ENCODE measurements at places on chromosomes 16 and 17.
A peak's percentile ranks its signal among the peaks of the same experiment; 100 is the strongest.

DNA sequence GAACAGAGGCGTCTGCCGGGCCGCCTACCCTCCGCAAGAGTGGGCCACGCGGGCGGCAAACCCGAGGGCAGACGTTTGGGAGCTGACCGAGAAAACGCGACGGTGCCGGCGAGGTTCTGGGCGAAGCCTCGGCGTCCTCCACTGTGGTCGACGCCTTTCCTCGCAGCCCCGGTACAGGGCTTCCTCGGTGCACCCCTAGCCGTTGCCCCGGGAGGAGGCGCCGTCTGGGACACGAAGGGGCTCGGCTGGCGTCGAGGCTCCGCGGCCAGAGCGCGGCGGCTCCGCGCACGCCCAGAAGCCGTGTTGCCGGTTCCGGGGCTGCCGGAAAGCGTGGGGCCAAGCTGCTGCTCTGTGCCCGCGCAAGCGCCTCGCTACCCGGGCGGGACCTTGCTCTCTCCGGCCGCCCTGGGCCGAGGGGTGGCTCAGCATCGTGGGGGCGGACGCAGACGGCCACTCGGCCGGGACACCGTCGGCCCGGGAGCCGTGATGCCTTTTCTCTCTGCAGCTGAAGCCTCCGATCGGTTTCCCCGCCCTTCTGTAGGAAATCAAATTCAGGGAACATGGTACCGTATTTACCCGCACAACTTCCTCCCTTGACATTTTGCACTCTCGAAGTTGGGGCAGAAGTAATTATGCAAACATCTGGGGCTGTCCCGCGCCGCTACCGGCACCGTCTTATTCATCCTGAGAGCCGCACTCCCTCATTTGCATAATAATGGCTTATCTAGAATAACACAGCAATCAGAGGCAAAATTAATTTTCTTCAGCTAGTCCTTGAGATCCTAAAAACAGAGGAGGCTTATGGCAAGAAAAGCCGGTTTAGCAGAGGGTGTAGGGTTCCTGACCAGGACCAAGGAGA lies 7.3 kb upstream of the CBX8 start:
- peak; percentile 65 for DNase-seq

- DNase-seq: no peak
These were observed 14.3 kb downstream of the JUP start for GRCh38 chr17:41772218-41772585.

DNA sequence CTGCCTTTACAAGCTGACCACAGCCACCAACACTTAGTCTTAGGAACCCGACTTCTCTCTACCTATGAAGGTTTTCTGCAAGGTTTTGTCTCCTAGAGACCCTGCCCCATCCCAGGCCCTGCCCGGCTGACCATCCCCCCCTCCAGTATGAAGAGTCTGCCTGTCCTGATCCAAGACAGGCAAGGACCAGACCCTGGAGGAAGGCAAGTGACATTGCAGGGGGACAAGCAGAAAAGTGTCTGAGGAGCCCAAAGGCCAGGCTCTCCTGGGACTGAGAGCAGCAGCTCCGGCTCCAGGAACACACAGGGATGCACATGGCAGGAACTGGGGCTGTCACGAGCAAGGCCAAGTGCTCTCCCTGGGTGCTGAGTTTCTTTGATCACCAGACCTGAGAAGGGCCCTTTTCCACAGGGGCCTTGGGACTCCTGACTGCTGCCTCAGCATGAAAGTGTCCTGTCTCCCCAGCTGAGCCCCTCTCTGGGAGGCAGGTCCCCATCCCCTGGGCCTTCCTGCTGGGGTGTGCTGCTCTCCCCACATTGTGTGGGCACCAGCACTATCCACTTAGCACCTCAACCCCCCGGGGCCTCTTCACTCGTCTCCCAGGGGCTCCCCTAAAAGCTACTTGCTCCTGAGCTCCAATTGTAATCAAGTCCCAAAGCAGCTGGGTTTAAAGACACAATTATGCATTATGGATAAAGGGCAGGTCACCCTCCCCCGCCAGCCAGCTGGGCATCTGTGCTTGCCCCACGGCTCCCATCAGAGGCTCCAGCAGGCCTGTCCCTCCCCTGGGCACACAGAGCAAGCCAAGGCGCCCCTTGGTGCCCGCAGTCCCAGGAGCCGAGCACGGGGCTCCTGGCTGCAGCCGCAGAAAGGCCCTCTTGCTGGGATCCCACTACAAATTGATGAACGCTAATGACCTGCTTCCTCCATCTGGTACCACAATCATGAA lies 11.6 kb upstream of the CACNG4 start:
- DNase-seq: no peak

- DNase-seq: no peak
These were observed 7.6 kb downstream of the EXOC7 start for GRCh38 chr17:76095943-76096342.

DNA sequence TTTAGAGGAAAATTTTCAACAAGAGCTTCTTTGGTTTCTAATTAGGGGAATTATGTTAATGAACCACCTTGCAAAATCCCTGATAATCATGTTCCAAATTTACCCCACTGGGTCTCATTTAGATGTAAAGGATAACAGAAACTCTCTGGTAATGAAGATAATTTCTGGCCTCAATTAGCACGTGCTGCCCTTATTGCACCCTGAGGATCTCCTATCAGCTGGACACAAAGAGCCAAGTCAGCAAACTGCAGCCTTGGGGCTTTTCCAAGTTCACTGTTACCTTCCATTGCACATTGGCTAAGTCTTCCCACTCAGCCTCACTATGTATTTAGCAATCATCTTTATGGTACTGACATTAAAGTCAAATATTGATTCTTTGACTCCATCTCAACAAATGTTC lies 78.1 kb downstream of the GP2 start:
- DNase-seq: no peak

DNA sequence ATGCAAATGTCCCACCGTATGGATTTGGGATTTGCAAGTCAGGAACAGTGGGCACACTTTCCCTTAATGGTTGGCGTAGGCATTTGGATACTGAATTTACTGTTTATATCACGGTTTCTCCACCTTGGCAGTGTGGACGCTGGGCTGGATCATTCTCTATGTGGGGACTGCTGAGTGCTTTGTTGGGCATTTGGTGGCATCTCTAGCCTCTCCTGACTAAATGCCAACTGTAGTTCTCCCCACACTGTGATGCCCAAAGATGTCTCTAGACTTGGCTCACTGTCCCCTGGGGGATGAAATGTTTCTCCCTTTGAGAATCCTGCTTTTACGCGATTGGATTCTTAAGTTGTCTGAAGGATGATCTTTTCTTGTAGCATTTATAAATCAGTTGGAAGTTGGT lies 49.0 kb downstream of the RBFOX1 start:
- no peak for DNase-seq

DNA sequence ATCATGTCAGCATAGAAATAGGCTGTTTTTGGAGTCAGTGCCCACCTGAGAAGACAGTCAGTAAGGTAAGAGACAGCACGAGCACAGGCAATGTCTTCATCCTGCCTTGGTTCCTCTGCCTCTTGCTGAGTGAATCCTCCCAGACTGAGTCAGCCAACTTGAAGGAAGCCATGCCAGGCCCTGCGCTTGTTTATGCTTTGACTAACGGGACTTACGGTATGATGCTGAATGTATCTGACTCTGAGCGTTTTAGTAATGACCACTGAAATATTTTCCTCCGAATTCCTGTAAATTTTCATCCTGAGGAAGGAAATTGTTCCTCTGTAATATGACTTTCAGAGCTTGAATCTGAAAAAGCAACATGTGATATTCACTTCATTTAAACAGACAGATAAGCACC lies 18.0 kb downstream of the C17orf67 start:
- DNase-seq: no peak

DNA sequence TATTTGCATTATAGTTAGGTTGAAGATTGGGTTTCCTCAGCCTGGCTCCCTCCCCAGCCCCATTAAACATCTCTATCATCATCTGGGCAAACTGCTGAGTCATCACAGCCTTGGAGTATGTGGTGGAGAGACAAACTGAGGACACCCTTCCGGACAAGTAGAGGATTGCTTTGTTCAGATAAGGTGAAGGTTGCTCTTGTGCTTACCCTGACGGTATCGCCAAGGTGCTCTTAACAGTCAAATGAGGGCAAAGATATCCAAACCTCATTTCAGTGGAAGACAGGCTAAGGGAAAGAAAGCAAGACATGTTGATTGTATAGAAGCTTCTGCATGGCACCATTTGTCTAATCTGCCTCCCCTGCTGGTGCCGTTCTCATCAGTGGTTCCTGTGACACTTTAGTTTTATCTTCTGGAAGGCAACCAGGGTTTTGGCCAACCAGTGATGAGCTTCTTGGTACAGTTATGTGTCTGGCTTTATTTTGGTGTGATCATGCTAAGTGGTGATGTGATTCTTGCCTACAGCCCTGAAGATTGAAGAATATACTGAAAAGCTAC lies 56.9 kb upstream of the LGALS9 start:
- no peak for DNase-seq

DNA sequence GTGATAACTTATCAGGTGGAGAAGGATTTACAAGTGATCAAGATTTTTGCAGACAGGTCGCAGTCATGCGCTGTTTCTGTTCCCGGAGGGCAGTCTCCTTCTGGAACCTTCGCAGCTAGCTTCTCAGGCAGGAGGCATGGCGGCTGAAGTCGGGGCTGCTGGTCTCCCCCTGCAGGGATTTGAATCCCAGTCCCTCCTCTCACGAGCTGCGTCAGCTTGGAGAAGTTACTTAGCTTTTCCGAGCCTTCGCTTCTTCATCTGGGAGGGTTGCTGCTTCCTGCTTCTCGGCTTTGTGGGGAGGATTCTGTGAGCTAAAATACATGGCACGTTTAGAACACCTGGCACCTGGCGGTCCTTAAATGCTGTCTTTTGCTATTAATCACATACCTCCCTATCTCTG lies 287.8 kb upstream of the FOXF1 start:
- no peak for DNase-seq

DNA sequence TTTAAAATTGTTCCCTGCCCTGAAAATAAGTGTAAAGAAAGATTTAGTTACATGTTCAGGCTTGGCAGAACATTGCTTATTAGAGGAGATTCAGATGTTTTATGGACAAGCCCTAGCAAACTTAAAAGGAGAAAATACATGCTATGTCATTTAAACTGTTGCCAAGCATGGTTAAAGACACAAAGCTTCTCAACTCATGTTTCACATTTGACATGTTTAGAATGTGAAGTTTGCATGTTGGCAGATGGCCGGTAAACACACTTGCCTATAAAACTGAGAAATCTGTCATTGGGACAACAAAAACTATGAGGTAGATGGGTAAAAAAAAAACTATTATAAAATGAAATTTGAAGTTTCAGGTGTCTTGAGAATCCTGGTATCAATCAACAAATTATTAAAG lies 5.8 kb downstream of the KRTAP29-1 start:
- no peak for DNase-seq

DNA sequence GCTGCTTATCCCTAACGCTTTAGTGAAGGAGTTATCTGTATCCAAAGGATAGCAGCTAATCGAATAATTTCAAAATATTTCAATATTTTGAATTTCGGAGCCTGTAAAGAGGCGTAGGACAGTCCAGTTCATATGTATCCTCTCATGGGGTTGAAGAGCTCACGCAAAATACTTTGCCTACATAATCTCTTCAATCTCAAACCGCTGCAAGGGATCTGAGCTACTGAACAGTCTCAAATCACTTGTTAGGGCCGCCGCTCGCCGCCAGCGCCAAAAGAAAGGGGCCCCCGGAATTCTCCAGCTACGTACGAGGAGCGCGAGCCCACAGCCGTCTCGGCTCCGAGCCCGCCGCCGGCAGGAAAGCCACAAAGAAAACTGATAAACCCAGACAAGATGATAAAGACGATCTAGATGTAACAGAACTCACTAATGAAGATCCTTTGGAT lies 601 bp upstream of the RFWD3 start:
- no peak for DNase-seq

- no peak for DNase-seq
These were observed 43.9 kb upstream of the TNRC6C start for GRCh38 chr17:77914385-77915254.

GRCh38 chr17:81920612-81921536 lies 2.9 kb upstream of the SIRT7 start:
- no peak for DNase-seq

- no peak for DNase-seq
These were observed 98.7 kb upstream of the NACA2 start for GRCh38 chr17:61689610-61690180.

DNA sequence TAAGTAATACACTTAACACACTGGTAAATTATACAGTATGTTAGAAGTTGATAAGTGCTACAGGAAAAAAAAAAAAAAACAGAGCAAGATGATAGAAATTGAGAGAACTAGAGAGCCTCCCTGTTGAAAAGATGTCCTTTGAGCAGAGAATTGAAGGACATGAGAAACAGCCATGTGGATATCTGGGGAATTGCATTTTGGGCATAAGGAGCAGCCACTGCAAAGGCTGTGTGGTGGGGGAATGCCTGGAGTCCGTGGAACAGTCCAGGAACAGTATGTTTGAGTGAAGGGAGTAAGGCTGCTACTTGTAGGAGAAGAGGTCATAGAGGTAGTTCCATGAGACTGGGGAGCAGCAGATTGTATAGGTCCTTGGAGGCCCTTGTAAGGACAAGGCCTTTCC lies 178.4 kb downstream of the FTO start:
- DNase-seq: no peak

DNA sequence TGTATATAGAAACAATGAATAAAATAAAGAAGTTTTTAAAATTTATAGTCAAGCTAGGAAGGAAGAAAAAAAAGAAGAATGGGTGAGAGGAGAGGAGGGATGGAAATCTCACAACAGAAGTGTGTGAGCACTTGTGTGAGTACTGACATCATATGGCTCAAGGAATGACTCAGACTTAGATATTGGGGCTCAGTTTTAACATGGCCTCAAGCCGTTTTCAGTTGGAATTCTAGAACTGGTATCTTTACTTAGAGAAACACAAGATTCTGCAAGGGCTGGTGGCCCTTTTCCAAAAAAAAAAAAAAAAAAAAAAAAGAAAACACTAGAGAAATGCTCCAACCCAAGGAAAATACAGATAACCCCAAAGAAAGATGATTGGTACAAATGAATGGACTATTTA lies 55.1 kb downstream of the STXBP4 start:
- no peak for DNase-seq

DNA sequence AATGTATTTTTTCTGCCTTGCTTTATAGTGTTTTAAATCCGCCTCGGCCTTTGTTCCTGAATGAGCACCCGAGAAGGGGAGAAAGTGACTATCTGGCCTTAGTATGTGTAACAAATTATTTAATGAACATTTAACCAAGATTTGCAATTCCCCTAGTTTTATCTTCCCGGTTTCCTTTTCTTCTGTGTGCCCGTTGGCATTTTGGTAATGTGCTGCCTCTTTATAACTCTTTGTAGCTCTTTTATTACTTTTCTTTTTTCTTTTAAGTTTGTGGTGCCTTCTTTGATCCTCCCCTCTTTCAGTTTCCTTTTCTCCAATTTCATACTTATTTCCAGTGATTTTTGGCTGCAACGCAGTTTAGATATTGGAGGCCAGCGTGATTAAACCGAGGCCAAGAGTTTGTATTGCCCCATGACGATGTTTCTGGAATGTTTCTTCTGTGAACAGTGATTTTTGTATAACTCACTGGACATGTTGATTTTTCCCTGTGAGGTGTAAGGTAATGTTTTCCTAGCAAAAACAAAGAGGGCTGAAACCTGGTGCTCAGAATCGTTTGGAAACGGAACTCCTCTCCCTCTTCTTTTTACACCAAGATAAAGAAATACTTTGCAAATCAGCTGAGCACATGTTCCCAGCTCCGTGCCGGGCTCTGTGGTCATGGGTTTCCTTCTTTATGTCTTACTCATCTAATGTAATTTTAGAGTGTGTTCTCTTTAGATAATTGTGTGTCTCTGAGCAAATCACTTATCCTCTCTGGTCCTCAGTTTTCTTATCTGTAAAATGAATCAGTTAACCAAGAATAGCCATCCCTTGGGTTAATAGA lies 344.3 kb downstream of the WWOX start:
- DNase-seq: no peak

All from T-helper 2 cell (primary cell).